ENCODE measurements at places on chromosomes 3 and 15.

DNA sequence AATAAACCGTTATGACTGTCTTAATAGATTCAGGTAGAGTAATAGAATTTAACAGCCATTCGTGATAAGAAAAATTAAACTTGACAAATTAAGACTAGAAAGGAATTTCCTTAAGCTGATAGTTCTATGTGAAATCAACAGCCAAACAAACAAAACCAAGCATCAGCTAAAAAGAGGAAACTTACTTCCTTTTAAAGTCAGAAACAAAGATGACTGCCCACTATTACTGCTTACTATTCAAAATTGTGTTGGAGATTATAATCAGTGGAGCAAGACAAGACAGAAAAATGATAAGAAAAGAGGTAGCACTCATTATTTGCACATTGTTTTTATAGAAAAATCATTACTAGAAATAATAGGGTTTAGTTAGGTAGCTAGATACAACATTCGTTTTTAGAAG lies 13.8 kb upstream of the FAH start:
- DNase-seq = no peak

DNA sequence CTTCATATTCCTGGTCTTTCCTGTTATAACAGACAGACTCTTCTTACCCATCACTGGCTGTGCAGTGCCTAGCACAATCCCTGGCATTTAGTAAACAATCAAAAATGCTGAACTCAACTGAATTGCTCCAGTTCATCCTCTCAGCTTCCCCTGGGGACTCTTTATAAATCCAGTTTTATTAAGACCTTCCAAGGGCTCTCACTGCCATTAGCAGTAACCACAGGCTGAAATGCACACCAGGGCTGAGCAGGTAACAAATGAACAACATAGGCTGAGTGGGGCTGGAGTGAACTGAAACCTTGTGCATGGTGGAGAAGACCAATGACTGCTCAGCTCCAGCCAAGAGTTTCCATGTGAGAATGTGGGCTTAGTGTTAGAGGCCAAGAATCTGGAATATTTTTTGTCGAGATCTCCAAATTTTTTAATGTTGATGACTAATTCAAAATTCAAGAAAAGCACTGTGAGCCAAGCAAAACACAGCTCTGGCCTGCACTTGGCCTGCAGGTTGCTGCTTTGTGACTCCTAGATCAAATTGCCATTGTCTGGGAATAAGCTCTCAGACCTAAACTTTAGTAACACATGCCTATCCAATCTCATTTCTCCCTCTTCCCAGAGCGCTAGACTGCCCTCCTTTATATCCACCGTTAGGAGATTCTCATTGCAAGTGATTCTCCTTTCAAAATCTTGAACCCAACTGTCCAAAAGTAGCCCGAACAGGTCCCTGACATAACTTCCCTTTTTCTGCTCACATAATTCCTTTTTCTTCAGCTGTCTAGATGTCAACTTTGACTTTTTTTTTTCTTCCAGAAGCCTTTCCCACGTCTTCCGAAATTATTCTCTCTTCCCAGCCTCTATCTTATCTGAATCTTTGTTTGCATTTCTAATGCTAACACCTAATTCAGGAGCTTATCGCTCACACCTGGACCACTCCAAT lies 7.4 kb downstream of the SQOR start:
- DNase-seq = no peak

DNA sequence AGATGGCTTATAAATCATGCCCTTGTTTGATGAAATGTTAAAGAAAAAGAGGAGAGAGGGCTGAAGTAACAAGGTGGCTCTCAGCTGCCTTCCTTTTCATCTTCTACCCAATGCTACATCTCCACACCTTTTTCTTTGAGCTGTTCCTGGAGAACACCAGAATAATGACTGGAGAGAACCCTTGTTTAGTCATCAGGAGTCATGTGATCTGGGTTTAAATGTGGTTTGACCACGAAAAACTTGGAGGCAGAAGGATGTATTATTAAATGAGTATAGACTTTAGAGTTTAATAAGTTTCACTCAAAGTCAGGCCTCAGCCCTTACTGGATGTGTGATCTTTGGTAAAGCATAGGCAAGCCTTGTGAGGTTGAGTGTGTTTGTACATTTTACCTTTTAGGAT lies 230.3 kb upstream of the TBL1XR1 start:
- DNase-seq = no peak

GRCh38 chr3:11272906-11273574 lies 843 bp downstream of the ATG7 start:
- DNase-seq = no peak

DNA sequence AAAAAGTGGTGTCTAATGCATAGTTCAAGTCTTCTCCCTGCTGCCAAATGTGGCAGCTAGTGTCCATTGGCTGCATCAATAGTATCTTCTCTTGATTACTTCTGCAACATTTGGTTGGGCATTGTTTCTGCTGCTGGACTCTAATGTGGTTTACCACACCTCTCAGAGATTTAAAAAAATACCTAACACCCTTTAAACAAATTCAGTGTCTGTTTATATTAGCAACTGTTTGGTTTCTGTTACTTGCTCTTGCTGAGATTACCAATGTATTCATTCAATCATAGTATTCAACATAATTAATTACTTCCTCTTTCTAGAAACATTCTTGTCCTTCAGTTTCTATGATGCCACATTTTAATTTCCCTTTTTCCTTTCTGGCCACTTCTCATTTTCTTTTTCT lies 20.3 kb upstream of the NECTIN3 start:
- DNase-seq = no peak

- DNase-seq = no peak
These were observed 224.6 kb downstream of the VPS13C start for GRCh38 chr15:61835496-61836106.

- DNase-seq = no peak
These were observed 90.3 kb downstream of the ITPR1 start for GRCh38 chr3:4583416-4583815.

DNA sequence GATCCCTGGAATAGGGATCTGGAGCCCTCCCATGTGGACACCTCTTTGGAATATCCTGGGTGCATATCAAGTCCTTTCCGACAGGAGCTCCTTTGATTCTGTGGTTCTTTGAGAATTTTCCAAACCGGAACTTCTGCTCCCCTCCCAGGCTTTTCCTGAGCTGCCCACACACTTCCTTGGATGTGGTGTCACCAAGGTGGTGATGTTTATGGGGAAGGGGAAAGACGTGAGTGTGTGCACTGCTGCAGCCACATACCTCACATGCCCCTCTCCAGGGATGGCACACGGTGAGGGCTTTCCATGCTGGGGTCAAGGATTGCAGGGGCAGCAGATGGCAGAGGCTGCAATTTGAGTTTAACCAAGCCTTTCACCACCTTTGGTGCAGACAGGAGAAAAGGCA lies 27.9 kb upstream of the PSTPIP1 start:
- no peak for DNase-seq

GRCh38 chr3:78277220-78277619 lies 1237.3 kb downstream of the ROBO2 start:
- DNase-seq = no peak

DNA sequence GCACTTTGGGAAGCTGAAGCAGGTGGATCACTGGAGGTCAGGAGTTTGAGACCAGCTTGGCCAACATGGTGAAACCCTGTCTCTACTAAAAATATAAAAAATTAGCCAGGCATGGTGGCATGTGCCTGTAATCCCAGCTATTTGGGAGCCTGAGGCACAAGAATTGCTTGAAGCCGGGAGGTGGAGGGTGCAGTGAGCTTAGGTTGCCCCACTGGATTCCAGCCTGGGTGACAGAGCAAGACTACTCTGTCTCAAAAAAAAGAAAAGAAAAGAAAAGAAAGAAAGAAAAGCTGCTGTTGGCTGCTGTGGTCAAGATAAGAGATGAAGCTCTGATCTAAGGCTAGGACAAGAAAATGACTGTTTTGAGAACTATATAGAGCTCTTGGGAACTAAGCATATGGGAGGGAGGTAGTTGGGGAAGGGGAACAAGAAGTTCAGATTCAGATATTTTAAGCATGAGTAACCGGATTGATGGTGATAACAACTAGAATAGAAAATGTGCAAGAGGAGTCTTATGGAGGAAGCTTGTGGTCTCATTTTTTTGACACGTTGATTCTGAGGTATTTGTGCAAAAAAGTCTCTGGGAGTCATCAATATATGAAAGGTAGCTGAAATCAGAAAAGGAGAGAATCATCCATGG lies 25.7 kb downstream of the DNAH12 start:
- DNase-seq = no peak

- DNase-seq = no peak
These were observed 497 bp upstream of the RPLP1 start for GRCh38 chr15:69451951-69452691.

- no peak for DNase-seq
These were observed 15.9 kb downstream of the EMC7 start for GRCh38 chr15:34085746-34086145.

GRCh38 chr3:56800130-56800831 lies 1.5 kb downstream of the ARHGEF3 start:
- DNase-seq = no peak

All from mesenteric fat pad (tissue), 1 donor.